Amniotic stem cell (primary cell): ENCODE measurements at places on chromosomes 2 and 18.

- DNase-seq, result no peak
Measured at GRCh38 chr2:227719641-227720040, 1.8 kb upstream of the SLC19A3 start.

DNA sequence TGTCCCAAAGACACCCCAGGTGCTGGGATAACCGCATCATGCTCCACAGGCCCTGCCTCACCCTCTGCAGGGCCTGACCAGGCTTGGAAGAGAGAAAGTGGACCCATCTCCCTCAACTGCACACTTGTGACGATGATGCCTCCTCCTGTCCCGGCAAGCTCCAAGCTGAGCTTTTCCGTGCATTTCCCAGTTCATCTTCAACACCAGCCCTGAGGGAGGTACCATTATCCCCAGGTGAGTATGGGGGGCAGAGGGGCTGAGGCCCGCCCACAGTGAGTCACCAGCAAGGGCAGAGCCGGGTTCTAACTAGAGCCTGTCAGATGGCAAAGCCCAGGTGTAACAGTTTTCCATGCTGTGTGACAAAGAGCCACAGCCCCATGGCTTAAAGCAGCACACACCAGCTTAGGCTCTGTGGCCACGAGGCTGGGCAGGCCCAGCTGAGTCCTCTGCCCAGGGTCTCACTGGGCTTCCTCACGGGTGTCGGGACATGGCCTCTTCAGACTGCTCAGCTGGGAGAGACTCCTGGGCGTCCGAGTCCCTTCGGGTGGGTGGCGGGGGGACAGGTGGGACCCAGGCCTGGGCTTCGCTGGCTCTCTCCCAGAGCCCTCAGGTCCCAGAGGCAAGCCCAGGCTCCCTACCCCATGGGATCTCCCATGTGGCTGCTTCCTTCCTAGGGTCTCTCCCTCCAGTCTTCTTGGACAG, 108.4 kb upstream of the OTOS start:
- no peak for DNase-seq

GRCh38 chr2:16275661-16276060, 335.3 kb downstream of the MYCN start:
- DNase-seq, result no peak

GRCh38 chr2:42908518-42909200, 116.3 kb upstream of the HAAO start:
- DNase-seq, result no peak

GRCh38 chr2:8403876-8404275, 278.0 kb upstream of the ID2 start:
- DNase-seq, result no peak

GRCh38 chr2:113972766-113973165, 82.9 kb downstream of the ACTR3 start:
- no peak for DNase-seq

DNA sequence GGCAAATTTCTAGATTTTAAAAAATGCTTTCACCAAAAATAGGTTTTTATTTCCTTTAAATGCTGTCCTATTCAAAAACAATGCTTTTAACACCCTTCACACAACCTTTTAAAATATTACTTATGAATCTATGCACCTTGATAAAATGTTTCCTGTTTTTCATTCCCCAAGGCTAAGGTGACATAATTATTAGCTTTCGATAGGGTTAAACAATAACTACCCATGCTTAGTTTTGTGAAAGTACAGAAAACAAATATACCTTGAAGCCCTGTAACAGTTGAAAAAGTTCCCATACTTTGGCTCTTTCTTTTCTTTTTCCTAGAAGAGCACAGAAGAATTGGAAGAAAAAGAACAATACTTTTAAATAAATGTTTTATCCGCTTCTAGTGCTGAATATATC, 54.9 kb upstream of the ITPRID2 start:
- no peak for DNase-seq

DNA sequence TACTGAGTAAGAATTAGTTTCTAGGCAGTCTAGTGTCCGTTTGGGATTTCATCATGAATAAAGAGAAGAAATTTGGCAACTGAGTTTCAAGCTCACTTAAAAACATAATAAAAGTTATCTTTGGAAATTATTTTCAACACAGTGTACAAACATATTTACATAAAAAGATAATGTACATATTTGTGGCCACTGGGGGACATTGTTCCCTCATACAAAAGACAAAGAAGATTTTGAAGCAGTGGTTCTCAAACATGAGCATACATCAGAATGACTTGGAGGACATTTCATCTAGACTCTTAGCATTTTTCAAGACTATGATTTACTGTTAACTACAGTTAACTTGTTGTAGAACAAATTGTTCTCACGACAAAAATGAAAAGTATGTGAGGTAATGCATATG, 15.7 kb upstream of the TTC21B start:
- no peak for DNase-seq

- no peak for DNase-seq
Measured at GRCh38 chr2:23460993-23461392, 76.0 kb downstream of the KLHL29 start.

- no peak for DNase-seq
Measured at GRCh38 chr2:26957534-26957933, 12.9 kb upstream of the MAPRE3 start.

DNA sequence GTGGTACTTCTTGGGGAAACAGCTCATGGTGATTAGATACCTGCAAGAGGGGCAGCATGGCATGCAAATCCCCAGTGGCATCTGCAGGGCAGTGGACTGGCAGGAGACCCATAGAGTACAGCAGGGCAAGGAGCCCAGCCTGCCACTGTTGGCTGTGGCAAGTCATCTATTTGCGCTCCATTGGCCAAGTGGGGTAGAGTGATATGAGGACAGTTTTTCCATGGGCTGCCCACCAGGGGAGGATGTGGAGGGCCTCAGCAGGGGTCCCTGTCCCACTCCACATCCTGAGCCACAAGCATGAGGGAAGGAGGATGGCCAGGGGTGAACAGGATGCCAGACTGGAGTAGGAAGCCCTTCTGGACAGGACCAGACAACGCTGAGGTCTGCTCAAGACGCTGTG, 50.9 kb upstream of the OTOF start:
- DNase-seq, result no peak

DNA sequence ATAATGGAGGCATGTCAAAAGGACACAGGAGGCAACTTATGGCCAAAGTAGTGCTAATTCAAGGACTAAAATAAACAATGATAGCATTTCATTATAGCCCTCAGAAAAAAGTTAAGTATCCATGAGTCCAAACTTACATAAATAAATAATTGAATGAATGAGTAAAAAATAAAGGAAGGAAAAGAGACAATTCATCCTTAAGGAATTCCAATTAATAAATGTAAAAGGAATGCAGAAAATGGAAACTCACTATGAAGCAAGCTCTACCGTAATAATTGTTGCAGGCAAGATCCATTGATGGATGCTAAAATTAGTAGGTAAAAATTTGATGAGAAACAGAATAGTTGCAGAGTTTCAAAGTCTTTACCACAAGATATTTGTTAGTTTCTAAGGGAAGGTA, 88.2 kb upstream of the RAPGEF4 start:
- no peak for DNase-seq

GRCh38 chr18:379681-380330, 112.0 kb upstream of the THOC1 start:
- no peak for DNase-seq

- no peak for DNase-seq
Measured at GRCh38 chr18:76981396-76981968, 151.1 kb downstream of the MBP start.

DNA sequence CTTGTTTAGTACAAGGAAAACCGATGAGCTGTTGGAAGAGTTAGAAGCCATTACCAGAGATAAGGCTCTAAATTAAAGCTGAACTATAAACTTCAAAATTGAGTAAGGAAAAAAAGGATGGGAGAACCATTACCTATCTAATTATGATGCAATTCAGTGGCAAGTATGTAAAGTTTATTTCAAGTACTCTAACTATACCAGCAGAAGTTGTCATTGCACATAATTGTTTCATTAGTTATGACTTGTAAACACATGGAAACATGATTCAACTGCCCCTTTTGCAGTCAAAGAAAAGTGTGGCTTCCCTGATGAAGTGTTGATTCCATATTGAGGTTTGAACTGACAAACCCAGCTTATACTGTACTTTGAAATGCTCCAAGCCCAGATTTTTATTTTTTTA, 324.1 kb upstream of the KCNJ3 start:
- DNase-seq, result no peak

- DNase-seq, result no peak
Measured at GRCh38 chr18:42412281-42412680, 457.2 kb downstream of the PIK3C3 start.

DNA sequence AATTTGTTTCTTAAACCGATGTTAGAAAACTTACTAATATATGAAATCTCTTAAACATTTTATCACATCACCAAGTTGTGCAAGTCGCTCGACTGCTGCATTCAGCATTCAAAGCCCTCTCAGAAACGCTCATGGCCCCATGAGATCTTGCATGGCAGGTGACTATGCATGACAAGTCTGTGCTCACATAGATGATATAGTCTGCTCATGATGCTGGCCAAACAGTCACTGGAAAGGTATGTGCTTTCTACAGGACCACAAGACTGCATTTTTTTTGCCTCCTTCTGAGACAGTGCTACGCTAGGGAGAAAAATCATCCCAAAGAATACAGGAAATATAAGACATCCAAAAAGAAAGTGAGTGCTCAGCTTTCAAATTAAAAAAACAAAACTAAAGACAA, 98.3 kb upstream of the ZBTB14 start:
- DNase-seq, result no peak

DNA sequence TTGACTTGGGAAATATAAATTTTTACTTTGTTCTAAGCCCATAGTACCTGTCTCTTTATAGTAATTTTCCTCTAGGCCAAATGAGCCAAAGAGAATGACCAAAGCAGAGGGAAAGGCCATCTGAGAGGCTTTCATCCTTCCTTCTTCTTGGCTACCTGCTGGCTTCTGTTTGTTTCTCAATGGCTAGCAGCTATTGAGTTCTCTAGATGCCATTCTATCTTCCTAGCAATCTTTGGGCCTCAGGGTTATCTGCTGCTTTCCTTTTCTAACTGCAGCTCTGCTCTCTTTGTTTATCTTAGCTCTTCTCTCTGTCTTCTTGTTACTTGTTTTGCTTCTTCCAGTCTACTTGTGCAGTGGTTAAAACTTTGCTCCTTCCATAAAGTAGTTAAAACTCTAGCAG, 601.1 kb upstream of the NRXN1 start:
- DNase-seq, result no peak

DNA sequence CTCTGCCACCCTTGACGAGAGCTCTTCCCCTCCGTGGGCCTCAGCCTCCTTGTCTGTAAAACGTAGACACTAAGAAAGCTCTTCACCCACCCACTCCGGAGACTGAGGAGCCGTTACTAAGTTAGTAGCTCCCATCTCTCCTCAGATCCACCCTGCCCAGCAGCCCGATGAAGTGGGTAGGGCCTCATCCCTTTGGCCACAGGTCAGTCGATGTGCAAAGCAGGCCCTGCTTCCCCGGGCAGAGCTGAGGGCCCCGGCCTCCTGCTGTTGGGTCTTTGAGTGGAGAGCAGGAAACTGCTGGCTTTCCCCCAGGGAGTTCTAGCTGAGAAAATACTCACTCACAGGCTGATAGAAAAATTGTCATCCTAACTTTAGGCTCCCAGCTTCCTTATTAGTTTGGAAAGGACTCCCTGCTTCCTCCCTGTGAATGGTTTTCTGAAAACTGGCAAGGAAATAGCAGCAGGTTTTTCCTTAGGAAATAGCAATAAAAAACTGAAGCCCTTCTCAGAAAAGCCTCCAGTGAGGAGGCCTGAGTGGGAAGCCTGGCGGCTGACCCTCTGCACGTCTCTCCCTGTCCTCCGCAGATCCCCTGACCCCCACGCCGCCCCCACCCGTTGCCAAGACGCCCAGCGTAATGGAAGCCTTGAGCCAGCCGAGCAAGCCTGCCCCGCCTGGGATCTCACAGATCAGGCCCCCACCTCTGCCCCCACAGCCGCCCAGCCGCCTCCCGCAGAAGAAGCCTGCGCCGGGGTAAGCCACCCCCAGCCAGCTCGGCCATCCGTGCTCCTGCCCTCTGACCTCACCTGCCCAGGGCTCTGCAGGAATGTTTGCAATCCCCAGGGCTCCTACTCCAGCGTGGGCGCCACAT, 30.2 kb downstream of the ITGB1BP1 start:
- DNase-seq, result no peak

GRCh38 chr18:8673256-8674209, 31.8 kb upstream of the MTCL1 start:
- DNase-seq, result no peak

- no peak for DNase-seq
Measured at GRCh38 chr2:239285071-239285931, 115.5 kb downstream of the HDAC4 start.

DNA sequence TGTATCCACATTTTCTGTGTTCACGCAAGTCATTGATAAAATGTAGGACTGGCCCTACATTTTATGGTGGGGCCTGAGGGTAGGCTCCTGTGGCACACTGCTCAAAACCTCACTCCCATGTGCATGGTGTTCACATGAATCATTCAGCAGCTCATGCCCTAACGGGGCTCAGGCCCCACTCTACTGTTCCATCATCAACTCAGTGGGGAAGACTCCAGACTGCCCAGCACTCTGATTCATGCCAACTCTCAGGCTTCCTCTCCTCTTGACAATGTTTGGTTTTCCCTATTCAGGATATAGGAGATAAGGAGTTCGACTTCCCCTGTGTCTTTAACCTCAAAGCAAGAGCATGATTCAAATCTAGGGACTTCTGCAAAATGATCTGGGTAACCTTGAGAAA, 92.0 kb upstream of the BOD1L2 start:
- DNase-seq, result no peak

- DNase-seq, result no peak
Measured at GRCh38 chr18:58407263-58407648, 221.6 kb downstream of the ALPK2 start.

GRCh38 chr2:195407783-195408182, 249.2 kb upstream of the SLC39A10 start:
- DNase-seq, result no peak

GRCh38 chr2:1993711-1994682, 249.7 kb upstream of the PXDN start:
- no peak for DNase-seq
